ENCODE measurements at places on chromosomes 13 and 19. TPM values are rescaled to one million over a fixed set of nuclear protein-coding genes. Genes with fewer than 3 reads are reported as not detected.

The WBP4 gene
- 13.3 TPM for total RNA-seq

The DPF1 gene
- total RNA-seq, result not detected

The PIBF1 gene
- total RNA-seq, result 24.9 TPM

The ZNF99 gene
- total RNA-seq, result not detected

The KLK4 gene
- 188 TPM for total RNA-seq

The ZNF729 gene
- not detected for total RNA-seq

The NPAS1 gene
- 0.51 TPM for total RNA-seq

The GCDH gene
- total RNA-seq, result 81.7 TPM

The PCDH20 gene
- 1.5 TPM for total RNA-seq

The GJA3 gene
- total RNA-seq, result 5.2 TPM

The CYP4F8 gene
- 14.9 TPM for total RNA-seq

The LGI4 gene
- 9.1 TPM for total RNA-seq

The CAPN12 gene
- 6.0 TPM for total RNA-seq

The WTIP gene
- 40.8 TPM for total RNA-seq

The ANKRD24 gene
- 3.6 TPM for total RNA-seq

The PSG11 gene
- not detected for total RNA-seq
